ENCODE measurements at places on chromosomes 1 and 21.

DNA sequence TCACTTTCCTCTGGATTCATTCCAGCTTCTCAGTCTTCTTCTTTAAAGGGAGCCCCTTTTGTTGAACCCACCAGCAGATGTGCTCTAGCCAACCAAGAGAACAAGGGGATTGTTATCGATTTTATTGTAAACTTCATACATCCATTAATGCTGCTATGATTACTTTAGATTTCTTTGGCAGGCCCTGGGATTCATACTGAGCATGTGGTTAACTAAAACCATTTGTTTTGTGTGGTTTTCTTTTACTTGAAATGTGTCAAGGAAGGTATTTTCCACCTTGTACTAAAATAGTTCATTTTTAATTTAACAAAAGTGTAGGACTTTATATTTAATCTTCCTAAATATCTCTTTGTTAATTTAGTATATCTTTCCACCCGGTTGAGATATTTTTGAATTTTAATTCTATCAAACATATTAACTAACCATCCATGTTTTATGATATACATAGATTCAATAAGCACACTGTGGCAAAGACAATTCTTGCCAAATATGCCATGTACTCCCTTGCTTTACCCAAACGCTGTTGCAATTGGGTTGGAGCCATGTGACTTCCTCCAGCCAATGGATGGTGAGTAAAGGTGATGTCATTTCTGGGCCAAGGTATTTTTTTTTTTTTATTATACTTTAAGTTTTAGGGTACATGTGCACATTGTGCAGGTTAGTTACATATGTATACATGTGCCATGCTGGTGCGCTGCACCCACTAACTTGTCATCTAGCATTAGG lies 74.2 kb upstream of the LRRC8D start:
- no peak for DNase-seq

DNA sequence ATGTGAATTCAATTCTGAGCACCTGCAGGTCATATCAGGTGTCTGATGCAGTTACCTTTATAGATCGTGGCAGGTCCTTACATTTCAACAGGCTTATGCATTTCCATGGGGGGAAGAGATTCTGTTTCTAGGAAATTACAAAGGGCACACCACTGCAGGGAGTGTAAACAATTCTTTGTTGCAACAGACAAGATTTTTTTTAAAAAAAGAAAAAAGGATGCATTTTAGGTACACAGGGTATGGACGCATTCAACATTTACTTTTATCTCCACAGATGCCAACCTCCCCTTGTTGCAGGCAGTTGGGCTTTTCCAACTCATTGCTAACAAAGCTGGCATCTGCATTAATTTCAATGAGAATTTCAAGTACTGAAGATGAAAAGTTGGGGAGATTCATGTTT lies 13.5 kb upstream of the TEKT2 start:
- peak; percentile 25 for DNase-seq

DNA sequence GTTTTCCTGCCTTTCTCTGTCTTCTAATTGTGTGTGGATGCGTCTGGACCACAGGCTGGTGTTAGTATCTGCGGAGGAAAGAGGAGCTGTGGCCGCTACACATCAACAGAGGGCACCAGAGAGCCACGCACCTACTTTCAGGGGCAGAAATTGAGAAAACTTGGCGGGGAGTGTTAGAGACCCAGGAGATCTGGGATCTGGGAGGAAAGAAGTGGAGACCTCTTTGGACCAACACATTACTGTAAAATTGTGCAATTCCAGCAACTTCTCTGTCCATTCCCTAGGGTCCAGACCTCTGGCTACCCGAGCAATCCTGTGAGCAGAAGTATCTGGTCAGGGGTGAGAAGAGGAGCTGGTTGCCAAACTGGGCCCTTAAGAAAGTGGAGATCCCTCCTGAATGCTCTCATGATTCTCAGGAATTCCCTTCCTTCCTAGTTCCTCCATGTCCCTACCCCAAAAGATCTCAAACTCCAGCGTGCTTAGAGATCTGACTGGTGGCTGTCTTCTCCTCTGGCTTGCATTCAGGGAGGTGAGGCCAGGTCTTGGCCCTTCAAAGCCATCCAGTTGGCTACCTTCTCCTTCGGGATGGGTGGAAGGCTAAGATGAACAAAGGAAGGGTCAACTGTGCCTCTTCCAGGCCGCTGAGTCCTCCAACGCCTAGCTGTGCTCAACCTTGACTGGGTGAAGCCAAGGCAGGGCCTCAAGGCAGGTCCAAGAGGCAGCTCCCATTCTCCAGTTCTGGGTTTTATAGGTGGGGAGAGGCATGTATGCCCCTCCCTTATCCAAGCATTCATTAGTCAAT lies 1.2 kb upstream of the KIRREL1 start:
- DNase-seq: peak; percentile 63

GRCh38 chr1:4079815-4080214 lies 179.7 kb upstream of the C1orf174 start:
- DNase-seq: no peak

- no peak for DNase-seq
Observed at GRCh38 chr21:39097981-39098380, 85.3 kb downstream of the PSMG1 start.

GRCh38 chr1:87523466-87523865 lies 194.8 kb downstream of the LMO4 start:
- no peak for DNase-seq

DNA sequence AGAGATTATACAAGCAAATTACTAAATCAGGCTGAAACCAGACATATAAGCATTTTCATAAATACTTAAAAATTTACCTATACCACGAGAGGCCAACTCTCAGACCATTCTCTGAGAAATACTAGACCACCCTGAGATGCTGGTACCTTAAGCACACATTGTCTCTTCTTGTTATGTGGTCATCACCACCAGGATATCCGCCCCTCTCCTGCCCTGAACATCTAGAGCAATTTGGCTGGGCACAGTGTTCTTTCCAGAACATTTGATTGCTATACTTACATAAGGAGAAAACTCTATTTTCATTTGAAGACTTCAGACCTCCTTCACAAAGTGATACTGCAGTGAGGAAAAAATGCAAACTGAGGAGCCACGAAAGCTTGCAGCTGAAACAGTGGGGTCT lies 36.2 kb upstream of the DUSP10 start:
- no peak for DNase-seq

DNA sequence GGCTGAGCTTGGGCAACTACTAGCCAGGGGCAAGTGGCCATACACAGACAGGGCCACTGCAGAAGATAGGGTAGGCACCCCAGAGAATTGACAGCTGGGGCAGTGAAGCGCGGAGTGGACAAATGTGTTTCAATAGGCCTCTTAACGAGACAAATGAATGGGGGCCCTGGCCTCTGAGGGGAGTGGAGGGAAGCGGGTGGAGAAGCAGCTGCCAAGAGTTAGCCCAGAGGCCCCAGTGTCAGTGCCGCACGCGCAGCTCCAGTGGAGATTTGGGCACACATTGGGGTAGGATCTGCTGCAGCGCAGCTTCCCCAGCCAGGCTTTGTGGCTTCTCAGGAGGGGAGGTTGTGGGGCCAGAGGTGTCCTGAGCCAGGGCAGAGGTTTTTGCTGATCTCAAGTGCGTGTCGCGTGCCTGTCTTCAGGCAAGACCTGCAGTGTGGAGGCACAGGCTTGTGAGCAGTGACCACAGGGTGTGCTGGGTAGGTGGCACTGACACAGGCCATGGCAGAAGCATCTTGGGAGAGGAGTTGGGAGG lies 16.9 kb downstream of the PTPRF start:
- DNase-seq: peak; percentile 57

- no peak for DNase-seq
Observed at GRCh38 chr1:239247285-239247684, 139.1 kb upstream of the CHRM3 start.
